ENCODE measurements at places on chromosomes 7 and 10. TPM values are rescaled to one million over a fixed set of nuclear protein-coding genes. Genes with fewer than 3 reads are reported as not detected.

The HECW1 gene
- total RNA-seq, result not detected

The C7orf33 gene
- total RNA-seq, result 0.13 TPM

The SPDYE6 gene
- not detected for total RNA-seq

The SYT15B gene
- 0.06 TPM for total RNA-seq

The KNDC1 gene
- total RNA-seq, result 1.1 TPM

The BAZ1B gene
- total RNA-seq, result 128 TPM

The TBX20 gene
- total RNA-seq, result 2.0 TPM

The PVRIG gene
- total RNA-seq, result not detected

The FAM24B gene
- total RNA-seq, result 19.9 TPM

The SEMA3D gene
- 5.5 TPM for total RNA-seq

The ZKSCAN1 gene
- 17.7 TPM for total RNA-seq

DNA sequence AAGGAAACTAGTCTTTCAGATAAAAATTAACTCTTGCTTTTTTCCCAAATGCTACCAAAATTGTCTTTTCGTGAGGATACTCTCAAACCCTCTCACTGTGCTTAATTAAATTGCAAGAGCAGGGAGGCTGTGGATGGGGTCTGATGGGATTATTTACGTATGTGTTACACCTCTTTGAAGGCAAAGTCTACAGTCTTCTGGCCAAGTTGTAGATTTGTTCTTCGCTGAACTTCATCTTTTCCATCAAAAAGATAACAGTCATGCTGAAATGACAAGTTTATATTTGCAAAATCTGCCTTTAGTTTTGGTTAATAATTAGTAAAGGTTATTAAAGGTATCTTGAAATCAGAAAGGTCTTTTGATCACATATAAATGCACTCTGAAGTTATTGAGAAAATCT lies 22.7 kb downstream of the A1CF start:
- no peaks in the 10 kb centered on the region for H3K4me1 ChIP-seq
- no peaks in the 10 kb centered on the region for H3K27me3 ChIP-seq
- no peaks in the 10 kb centered on the region for H3K36me3 ChIP-seq

DNA sequence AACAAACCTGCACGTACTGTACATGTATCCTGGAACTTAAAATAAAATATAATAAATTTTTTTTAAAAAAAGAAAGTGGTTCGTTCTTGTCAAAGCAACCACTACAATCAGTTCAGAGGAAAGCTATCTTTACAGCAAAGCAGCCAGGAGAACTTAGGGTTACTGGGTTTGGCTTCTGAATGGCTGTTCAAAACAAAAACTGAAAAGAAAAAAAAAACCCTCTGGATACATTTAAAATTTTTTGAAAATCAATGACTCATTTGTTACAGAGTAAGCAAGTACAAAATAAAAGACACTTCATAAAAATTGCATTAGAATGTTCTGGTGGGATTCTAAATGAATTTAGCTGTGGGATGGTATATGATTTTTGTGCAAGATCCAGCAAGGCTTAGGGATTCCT lies 28.6 kb upstream of the ADD3 start:
- H3K4me1 ChIP-seq, result peaks cover 2% of the 10 kb centered on the region
- no peaks in the 10 kb centered on the region for H3K27me3 ChIP-seq
- no peak overlapping the region for H3K27ac ChIP-seq
- DNase-seq, result no peak

DNA sequence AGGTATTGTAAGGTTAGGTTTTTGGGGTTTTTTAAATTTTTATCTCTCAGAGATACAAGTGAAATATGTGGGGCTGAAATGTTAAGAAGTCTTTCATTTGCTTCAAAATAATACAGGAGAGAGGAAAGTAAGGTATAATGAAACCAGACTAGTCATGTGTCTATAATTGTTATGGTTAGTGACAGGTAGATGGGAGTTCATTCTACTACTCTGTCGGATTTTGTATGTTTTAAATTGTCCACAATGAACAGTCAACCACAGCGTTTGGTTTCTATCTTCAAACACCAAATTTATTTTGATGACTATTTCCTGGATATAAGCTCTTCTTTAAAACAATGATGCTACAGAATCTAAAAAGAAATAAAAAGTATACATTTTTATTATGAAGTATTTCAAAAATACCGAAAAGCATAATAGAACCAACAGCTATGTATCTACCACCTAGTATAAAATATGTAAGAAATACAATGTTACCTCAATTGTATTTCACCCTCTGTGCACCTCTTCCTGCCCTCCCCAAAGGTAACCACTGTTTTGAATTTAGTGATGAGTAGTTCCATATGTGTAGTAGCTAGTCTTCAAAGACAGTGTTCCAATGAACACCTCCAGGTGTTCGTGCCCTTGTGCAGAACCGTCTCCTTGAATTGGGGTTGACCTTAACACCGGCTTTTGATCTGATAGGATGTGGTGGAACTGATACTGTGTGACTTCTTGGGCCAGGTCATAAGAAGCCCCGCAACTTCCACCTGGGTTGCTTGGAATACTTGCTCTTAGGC lies 74.8 kb upstream of the CDK1 start:
- no peaks in the 10 kb centered on the region for H3K36me3 ChIP-seq
- no peaks in the 10 kb centered on the region for H3K27me3 ChIP-seq
- no peak overlapping the region for H3K4me3 ChIP-seq

- no peaks in the 10 kb centered on the region for H3K27me3 ChIP-seq
- H3K36me3 ChIP-seq, result no peaks in the 10 kb centered on the region
- no peak for DNase-seq
- H3K4me1 ChIP-seq, result no peaks in the 10 kb centered on the region
Observed at GRCh38 chr10:115029452-115030375, 63.5 kb upstream of the ATRNL1 start.

DNA sequence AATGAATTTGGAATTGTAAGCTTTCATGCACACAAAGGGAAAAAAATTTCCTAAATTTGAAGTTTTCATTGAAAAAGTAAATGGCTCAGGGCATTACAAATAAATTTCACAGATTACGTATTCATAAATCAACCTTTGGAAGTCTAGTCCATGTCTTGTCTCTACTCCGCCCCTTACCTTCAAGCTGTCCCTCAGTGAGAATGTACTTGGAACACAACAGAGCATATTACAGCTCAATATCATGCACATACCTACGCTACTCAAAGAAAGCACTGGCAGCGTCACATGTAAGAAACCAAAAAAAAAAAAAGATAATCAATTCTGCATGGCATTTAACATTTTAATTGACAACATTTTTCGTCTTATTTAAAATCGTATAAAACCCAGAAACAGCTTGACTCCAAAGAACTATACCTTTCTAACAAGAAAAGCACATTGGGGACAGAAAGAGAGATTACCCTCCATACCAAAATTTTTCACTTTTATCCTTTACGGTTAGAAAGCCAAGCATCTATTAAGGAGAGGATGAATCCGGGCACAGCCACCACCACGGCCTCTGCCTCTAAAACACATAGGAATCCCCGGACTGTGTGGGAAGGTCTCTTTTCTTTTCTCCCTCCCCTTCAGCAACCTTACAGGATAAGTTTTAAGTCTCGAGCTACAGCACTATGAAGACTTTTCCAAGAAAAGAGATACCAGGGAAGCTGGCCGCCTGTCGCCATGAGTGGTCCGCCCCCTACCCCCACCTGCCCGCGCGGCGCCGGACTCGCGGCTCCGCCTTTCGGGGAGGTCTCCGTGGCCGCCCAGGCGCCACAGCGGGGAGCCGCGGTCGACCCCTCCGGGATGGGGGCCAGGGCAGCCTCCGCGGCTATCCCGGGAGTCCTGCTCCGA lies 1.1 kb downstream of the JMJD1C start:
- peak overlapping the region; percentile 80 for H3K4me3 ChIP-seq
- peak overlapping the region; percentile 81 for H3K27ac ChIP-seq
- H3K4me1 ChIP-seq, result 0 out of 2 replicates have a peak, but pooled peaks cover 2% of the 10 kb centered on the region
- H3K36me3 ChIP-seq, result no peaks in the 10 kb centered on the region

GRCh38 chr10:126838316-126838715 lies 66.9 kb upstream of the DOCK1 start:
- no peak overlapping the region for H3K27ac ChIP-seq
- DNase-seq, result no peak

DNA sequence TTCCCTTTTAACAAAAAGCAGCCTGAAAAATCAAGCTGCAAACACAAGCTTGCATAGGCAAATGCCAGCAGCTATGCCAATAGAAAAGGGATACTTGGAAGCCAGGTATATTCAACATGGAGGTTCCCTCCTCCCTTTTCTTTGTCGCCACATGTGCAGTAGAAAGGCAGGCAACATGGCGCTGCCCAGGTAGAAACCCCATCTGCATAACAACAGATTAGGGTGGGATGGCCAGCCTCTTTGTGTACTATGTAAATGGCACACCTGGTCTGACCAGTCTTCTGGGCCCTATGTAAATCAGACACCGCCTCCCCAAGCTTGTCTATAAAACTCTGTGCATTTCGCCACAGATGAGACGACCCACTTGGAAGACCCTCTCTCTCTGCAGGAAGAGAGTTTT lies 58.1 kb downstream of the CCDC3 start:
- no peak overlapping the region for H3K27ac ChIP-seq
- no peaks in the 10 kb centered on the region for H3K27me3 ChIP-seq
- H3K36me3 ChIP-seq, result 0 out of 2 replicates have a peak, but pooled peaks cover 3% of the 10 kb centered on the region
- no peak for DNase-seq

DNA sequence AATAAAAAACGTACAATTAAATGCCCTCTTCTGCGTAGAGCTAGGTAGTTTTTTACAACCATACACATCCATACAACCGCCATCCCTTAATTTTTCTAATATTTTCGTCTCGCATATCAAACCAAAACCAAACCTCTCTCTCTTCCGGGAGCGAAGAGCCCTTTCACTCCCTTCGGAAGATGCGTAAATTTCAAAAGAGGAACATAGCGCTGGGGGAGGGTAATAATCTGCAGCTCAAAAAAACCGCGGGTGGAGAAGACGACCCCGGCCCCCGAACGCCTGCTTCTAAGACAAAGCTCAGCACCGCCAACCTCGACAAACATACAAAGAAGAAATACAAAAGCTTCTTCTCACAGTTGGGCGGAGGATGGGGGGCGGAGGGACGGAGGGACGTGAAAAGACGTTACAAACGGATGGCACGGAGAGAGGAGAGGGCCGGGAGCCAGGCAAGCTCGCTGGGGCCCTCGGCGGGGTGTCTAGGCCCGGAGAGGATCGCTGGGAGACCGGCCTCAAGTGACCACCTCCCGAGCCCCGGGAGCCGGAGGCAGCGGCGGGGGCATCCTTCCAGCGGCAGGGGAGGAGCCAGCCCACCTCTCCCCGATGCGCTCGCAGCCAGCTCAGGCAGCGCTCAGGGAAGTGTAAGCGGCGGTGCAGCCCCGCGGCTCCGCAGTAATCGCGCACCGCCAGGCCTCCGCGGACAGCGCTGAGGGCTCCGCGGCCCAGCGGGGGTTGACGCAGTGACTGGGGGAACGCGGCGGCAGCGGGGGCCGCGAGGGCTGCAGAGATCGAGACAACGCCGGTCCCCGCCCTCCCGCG lies 851 bp downstream of the MKRN1 start:
- H3K27me3 ChIP-seq, result no peaks in the 10 kb centered on the region
- no peaks in the 10 kb centered on the region for H3K36me3 ChIP-seq
- H3K4me3 ChIP-seq, result peak overlapping the region; percentile 85

- H3K27ac ChIP-seq, result no peak overlapping the region
- no peaks in the 10 kb centered on the region for H3K4me1 ChIP-seq
- no peaks in the 10 kb centered on the region for H3K27me3 ChIP-seq
- DNase-seq, result no peak
- H3K4me3 ChIP-seq, result no peak overlapping the region
- H3K36me3 ChIP-seq, result no peaks in the 10 kb centered on the region
Observed at GRCh38 chr10:3911713-3912442, 126.9 kb upstream of the KLF6 start.

DNA sequence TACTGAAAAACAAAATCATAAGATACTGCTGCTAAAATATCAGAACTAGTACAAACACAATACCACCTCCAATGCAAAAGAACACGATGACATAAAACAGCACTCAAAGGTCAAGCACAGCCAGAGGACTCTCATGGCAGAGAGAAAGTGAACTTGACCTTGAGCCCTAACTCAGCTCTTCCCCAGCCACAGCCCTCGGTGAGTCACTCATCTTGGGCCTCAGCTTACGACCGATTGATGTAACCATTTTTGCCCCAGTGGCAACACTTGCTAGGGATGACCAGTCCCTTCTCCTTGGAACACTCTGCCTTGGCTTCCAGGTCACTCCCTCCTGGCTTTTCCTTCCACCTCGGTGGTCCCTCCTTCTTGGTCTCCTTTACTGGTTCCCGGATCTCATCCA lies 77.8 kb downstream of the JAZF1 start:
- H3K36me3 ChIP-seq, result no peaks in the 10 kb centered on the region
- no peak overlapping the region for H3K27ac ChIP-seq
- H3K27me3 ChIP-seq, result no peaks in the 10 kb centered on the region
- no peaks in the 10 kb centered on the region for H3K4me1 ChIP-seq

DNA sequence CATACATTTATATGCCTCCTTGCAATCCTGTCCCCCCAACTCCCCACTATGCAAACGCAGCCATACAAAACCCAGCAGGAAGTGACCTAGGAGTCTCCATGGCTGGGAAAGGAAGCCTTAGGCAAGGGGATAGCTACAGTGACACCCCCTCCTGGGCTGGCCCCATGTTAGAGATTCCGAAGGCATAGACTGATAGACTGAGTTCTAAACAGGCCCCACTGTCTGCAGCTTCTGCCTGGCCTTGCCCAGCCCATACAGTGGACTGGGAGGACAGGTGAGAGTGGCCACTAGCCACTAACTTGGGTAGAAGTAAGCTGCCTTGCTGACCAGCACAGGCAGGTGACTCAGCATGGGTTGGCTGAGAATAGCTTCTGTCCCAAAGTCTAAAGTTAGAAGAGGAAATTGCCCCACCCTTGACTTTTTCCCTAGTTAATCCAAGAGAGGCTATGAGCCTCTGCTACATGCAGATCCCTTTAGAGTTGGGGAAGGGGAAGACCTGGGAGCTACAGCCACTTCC lies 106.3 kb downstream of the C10orf105 start:
- H3K27ac ChIP-seq, result no peak overlapping the region
- peaks cover 7% of the 10 kb centered on the region for H3K4me1 ChIP-seq
- no peak for DNase-seq
- H3K27me3 ChIP-seq, result no peaks in the 10 kb centered on the region
- no peaks in the 10 kb centered on the region for H3K36me3 ChIP-seq

Measured in SJCRH30 (cell line).